ENCODE measurements at places on chromosomes 5 and 9. TPM values are rescaled to one million over a fixed set of nuclear protein-coding genes. Genes with fewer than 3 reads are reported as not detected.

DNA sequence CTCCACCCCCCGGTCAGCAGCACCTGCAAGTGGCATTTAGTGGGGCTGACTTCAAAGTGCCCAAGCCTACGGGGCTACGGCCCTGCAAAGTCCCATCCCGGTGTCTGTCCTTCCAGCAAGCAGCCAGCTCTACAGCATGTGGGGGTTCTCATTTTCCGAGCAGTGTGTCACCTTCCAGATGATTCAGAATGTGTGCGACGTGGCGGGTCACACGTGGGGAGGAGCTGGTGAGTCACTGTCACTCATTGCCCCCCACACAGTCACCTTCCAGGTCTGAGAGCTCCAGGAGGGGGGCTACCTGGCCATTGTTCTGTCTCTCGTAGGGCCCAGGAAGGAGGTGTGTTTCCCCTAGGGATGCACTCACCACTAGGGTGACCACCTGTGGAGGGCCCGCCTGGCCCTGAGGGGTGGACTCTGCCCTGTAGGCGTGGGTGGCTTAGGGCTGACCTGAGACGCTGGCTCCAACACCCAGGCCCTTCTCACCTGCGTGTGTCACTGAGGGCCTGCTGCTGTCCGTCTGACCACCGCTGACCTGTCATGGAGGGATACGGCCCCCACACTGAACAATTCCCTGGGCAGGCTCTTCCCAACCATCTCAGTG lies 70.2 kb downstream of the SEMA4D start:
- no peak overlapping the region for H3K27ac ChIP-seq
- no peak for DNase-seq
- no peak overlapping the region for H3K4me3 ChIP-seq
- no peaks in the 10 kb centered on the region for H3K36me3 ChIP-seq

DNA sequence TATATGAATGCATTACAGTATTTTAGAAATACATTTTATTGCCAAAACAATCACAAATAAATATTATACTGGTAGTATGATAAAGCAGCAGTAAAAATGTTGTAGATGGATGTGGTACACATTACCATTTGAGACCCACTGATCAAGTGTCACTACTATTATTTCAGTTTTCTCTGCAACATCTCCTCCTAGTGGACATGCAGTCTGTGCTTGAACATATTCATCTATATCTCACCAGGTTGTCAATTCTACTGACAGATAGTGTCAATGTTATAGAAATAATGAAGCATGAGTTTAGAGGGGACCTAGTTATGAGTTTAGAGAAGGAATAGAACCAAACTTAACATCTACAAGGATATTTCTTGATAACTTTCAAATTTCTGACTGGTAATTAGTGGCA lies 39.2 kb upstream of the ELOVL7 start:
- no peaks in the 10 kb centered on the region for H3K27me3 ChIP-seq
- H3K4me3 ChIP-seq = no peak overlapping the region
- H3K27ac ChIP-seq = no peak overlapping the region
- H3K4me1 ChIP-seq = no peaks in the 10 kb centered on the region

DNA sequence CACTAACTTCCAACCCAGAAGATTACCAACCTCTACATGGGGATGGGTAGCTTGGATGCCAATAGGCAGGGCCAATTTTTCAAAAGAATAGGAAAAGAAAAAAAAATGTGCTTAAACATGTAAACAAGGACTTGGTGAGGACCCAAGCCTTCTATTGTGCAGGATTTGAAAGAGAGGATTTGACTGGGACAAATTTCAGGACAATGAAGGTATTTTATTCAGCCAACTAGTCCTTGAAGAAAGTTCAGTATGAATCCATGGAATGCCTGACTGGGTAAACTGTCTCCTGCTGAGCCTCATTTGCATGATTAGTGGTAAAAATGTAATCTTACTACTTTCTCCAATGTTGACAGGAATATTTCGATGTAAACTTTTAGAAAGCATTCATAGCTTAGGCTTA lies 192.5 kb upstream of the RORB start:
- H3K27ac ChIP-seq = peak overlapping the region; percentile 46
- H3K27me3 ChIP-seq = no peaks in the 10 kb centered on the region
- peak overlapping the region; percentile 4 for H3K4me3 ChIP-seq
- H3K4me1 ChIP-seq = peaks cover 45% of the 10 kb centered on the region

DNA sequence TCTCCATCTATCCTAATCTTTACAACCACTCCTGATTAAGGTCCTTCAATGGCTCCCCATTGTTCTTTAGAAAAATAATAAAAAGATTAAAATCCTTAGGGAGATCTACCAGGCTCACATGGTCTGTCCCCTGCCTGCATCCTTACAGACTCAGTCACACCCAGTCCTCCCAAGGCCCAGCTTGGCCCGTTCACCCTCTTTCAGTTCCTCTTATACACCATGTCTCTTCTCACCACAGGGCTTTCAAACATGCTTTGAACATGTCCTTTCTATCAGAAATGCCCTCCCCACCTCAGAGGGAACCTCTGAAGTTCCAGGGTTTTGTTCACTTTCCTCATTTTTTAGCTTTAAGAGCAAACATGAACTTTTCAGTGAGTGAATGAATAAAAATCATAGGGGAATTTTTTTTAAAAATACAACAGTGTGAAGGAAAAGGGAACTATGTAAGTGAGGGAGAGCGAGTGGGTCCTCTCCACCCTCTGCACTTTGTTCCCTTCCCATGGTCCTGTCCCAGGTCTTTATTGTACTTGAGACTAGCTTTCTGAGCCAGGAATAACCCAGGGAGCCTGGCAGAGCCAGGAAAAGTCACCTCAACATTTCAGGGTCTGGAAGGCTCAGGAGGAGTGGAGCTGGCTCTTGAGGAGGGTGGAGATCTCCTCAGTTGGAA lies 55.3 kb downstream of the TRPC7 start:
- H3K27ac ChIP-seq = no peak overlapping the region
- no peak for DNase-seq

DNA sequence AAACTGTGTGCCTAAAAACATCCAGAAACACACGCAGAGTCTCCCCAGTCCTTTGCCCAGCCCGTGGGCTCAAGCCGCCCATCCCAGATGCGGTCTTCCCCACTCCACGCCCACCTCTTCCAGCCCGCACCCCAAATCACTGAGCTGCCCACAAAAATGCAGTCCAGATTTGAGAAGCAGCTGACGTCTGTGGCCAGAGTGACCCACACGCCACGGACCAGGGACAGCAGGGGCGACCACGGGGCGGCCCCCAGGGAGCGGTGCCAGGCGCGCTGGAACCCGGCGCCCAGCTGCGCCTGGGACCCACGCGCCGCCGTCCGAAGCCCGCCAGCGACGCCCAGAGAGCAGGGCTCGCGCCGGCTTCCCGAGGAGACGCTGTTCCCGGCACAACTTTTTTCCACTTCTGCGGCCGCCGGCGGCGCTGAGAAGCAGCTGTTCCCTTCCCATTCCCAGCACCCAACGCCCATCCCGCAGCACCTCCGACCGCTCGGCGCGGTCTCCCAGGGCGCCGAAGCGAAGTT lies 674 bp downstream of the LHFPL2 start:
- H3K27ac ChIP-seq = peak overlapping the region; percentile 89
- no peaks in the 10 kb centered on the region for H3K27me3 ChIP-seq
- peak overlapping the region; percentile 77 for H3K4me3 ChIP-seq
- peaks cover 25% of the 10 kb centered on the region for H3K4me1 ChIP-seq
- peak; percentile 78 for DNase-seq
- no peaks in the 10 kb centered on the region for H3K36me3 ChIP-seq

Gene ADAMTS19
- total RNA-seq = 23.3 TPM

Gene HTR4
- total RNA-seq = not detected

Gene DPP7
- total RNA-seq = 2.6 TPM

Measured in neural progenitor cell (in vitro differentiated cells).